ENCODE measurements at places on chromosomes 12 and 14.

- H3K27me3 ChIP-seq, result peaks cover 30% of the 10 kb centered on the region
- H3K4me1 ChIP-seq, result no peaks in the 10 kb centered on the region
- DNase-seq, result no peak
- no peak overlapping the region for H3K27ac ChIP-seq
- no peaks in the 10 kb centered on the region for H3K36me3 ChIP-seq
These were observed 107.1 kb upstream of the WSCD2 start for GRCh38 chr12:108021949-108022522.

GRCh38 chr14:78566026-78566858 is 396.1 kb downstream of the NRXN3 start:
- no peak overlapping the region for H3K27ac ChIP-seq
- H3K4me1 ChIP-seq, result peaks cover 2% of the 10 kb centered on the region
- no peaks in the 10 kb centered on the region for H3K36me3 ChIP-seq
- H3K27me3 ChIP-seq, result peaks cover 28% of the 10 kb centered on the region
- H3K4me3 ChIP-seq, result peak overlapping the region; percentile 52

DNA sequence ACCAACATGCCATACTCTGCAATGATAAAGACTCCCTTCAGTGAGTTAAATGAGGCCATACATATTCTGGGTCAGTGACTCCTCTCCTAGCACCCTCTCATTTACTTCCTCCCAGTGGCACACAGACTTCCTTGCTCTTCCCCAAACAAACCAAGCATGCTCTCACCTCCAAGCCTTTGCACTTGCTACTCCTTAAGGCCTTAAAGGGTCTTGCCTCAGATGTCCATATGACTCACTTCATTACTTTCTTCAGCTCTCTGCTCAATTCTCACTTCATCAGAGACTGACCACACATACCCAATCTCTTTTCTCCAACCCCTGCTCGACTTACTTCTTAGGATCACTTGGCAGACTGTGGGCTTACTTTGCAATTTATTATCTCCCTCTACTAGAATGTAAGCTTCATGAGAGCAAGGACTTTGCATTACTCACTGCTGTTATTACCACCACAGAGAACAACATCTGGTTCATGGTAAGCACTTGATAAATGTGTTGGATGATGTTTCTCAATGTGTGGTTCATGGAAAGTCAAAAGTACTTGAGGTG is 22.8 kb downstream of the DDX24 start:
- DNase-seq, result no peak
- H3K27me3 ChIP-seq, result no peaks in the 10 kb centered on the region
- H3K27ac ChIP-seq, result no peak overlapping the region
- H3K4me3 ChIP-seq, result no peak overlapping the region

DNA sequence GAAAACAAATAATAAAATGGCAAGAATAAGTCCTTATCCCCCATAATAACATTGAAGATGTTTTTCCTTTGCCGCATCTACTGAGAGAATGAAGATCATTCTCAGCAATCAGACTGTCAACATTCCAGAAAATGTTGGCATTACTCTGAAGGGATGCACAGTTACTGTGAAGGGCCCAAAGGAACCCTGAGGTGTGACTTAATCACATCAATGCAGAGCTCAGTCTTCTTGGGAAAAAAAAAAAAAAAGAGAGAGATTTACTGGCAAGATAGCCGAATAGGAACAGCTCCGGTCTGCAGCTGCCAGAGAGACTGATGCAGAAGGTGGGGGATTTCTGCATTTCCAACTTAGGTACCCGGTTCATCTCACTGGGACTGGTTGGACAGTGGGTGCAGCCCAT is 41.3 kb upstream of the OR6J1 start:
- no peak overlapping the region for H3K4me3 ChIP-seq
- peaks cover 4% of the 10 kb centered on the region for H3K4me1 ChIP-seq
- H3K36me3 ChIP-seq, result peaks cover 2% of the 10 kb centered on the region
- DNase-seq, result no peak
- H3K27ac ChIP-seq, result no peak overlapping the region
- H3K27me3 ChIP-seq, result peaks cover 38% of the 10 kb centered on the region

DNA sequence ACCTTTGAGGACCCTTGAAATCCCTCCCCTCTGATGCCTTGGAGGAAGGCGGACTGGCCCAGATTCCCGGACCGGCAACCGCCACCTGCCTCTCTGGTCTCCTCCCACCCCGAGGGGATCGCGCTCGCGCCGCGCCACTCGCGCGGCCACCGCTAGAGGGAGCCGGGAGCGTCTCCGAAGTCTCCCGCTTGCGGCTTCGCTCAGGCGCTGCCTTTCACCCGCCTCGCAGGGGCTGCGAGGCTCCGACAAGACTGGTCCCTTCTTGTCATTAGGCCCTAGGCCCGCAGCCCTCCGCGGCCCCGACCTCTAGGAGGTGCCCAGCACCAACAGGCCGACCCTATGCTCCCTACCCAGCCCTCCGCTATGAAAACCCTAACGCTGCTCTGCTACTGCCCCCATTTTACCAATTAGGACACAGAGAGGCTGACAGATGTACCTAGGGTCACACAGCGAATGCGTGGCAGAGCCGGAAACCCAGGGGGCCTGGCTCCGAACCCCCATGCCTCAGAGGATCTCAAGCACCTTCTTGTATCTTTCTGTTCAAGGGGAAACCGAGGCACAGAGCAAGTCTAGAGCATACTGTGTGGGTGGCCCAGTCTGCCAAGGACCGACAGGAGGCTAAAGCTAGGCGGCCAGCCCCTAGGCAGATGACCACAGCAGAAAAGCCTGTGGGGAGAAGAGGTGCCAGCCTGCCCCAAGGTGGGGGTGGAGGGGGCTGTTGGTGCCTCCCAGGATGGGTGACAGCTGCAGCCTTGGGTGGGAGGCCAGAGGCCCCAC is 21.4 kb upstream of the VSX2 start:
- H3K36me3 ChIP-seq, result no peaks in the 10 kb centered on the region

GRCh38 chr12:117347588-117347987 is 13.8 kb downstream of the NOS1 start:
- H3K36me3 ChIP-seq, result no peaks in the 10 kb centered on the region
- no peaks in the 10 kb centered on the region for H3K4me1 ChIP-seq
- no peak for DNase-seq

DNA sequence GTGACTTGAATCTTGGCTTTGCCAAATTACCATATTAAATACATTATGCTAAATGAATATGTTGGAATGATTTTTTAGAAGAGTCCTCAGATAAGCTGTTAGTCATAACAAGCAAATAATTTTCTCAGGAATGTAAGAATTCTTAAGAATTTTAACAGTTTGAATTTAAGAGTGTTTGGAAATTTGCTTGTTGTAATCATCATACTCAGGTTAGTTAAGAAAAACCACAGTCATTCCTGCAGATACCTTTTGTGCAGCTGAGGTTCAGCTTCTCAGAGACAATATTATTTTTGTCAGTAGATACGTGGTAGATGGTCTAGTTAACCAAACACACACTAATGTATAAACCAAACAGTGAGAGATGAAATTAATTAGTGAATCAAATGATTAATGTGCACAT is 8.9 kb downstream of the WNK1 start:
- H3K27ac ChIP-seq, result no peak overlapping the region
- H3K4me3 ChIP-seq, result no peak overlapping the region
- peaks cover 16% of the 10 kb centered on the region for H3K4me1 ChIP-seq
- no peaks in the 10 kb centered on the region for H3K27me3 ChIP-seq

DNA sequence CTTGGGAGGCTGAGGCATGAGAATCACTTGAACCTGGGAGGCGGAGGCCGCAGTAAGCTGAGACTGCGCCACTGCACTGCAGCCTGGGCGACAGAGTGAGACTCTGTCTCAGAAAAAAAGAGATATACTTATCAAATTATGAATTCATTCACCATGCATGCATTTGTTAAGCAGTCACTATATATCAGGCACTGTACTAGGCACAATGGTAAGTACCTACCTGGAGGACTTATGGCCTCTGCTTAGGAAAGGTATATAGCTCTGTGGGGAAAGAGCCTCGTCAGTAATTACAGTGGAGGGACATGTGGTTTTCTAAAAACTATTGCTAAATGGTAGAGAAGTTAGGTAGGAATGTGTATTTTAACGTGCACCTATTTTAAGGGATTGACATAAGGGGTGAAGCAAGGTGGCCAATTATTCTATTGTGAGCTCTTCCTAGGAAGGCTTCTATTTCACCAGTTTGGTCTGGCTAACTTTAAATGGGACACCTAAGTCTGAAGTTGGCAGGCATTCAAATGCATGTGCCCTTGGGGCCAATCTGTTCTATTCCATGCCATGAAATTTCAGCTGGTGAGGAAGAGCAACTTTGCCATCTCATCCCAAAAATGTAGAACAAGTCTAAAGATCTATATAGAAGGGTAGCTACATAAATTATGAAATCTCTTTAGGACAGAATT is 15.0 kb downstream of the TCP11L2 start:
- H3K4me3 ChIP-seq, result no peak overlapping the region
- H3K27ac ChIP-seq, result no peak overlapping the region
- no peak for DNase-seq
- peaks cover 25% of the 10 kb centered on the region for H3K36me3 ChIP-seq
- H3K4me1 ChIP-seq, result no peaks in the 10 kb centered on the region

GRCh38 chr12:33588725-33589405 is 149.2 kb upstream of the SYT10 start:
- no peaks in the 10 kb centered on the region for H3K27me3 ChIP-seq
- no peak for DNase-seq
- H3K4me3 ChIP-seq, result no peak overlapping the region
- peak overlapping the region; percentile 88 for H3K27ac ChIP-seq
- peaks cover 6% of the 10 kb centered on the region for H3K36me3 ChIP-seq
- H3K4me1 ChIP-seq, result peaks cover 38% of the 10 kb centered on the region

- H3K27me3 ChIP-seq, result no peaks in the 10 kb centered on the region
- no peaks in the 10 kb centered on the region for H3K4me1 ChIP-seq
- no peak overlapping the region for H3K27ac ChIP-seq
- DNase-seq, result no peak
These were observed 73.9 kb downstream of the ANO4 start for GRCh38 chr12:100868487-100868886.

DNA sequence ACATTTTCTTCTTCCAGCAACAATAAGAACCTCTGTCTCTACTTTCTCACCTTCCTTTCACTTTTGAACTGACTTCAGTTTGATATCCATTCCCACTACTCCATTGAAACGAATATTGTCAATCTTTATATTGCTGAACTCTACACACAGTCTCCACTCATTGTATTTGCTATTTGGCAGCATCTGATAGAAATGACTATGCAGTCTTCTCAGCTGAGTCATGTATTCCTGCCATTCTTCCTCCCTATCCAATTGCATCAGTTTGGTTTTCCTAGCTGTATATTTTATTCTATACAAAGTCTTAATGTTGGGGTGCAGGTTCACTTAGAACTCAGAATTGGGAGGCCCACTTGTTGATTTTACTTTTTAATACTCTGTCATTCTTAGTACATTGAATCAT is 107.5 kb upstream of the CPNE8 start:
- H3K4me3 ChIP-seq, result no peak overlapping the region
- H3K27ac ChIP-seq, result no peak overlapping the region
- no peak for DNase-seq
- no peaks in the 10 kb centered on the region for H3K36me3 ChIP-seq
- no peaks in the 10 kb centered on the region for H3K27me3 ChIP-seq
- no peaks in the 10 kb centered on the region for H3K4me1 ChIP-seq

GRCh38 chr12:40105265-40105514 is 691 bp downstream of the SLC2A13 start:
- peak overlapping the region; percentile 63 for H3K4me3 ChIP-seq
- H3K36me3 ChIP-seq, result no peaks in the 10 kb centered on the region
- no peak for DNase-seq
- H3K27me3 ChIP-seq, result peaks cover 10% of the 10 kb centered on the region
- peaks cover 28% of the 10 kb centered on the region for H3K4me1 ChIP-seq
- no peak overlapping the region for H3K27ac ChIP-seq

DNA sequence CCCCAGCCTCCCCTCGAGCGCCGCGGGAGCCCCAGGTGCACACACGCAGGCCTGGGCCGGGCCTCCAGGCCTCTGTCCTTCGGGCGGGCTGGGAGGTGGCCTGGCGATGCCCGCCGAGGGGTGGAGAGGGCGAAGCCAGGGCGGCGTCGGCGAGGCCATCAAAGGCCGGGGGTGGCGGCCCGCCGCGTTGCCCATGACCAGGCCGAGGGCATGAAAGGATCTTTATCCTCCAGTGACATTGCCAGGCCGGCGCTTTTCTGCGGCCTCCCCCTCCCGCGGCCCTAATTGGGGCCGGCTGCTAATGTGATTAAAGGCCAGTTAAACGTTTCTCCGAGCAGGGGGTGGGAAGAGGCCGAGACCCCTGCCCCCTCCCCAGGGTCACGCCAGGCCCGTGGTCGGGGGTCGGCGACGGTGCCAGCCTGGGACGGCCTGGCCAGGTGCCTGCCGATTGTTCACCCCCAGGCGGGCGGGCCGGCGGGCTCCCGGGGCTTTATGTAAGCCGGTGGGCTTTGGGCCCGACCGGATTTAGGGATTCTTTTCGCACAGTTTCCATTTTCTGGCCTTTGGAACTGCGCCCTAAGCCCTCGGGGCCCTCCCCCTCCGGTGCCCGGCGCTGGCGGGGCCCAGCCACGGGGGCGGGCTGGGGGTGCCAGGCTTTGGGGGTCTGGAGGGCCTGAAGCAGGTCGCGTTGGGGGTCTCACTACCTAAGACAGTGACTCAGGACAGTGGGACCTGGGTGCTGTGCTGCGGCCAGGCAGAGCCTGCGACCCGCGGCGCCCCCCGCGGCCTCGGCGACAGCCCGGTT is 103.2 kb upstream of the DIO3 start:
- no peaks in the 10 kb centered on the region for H3K36me3 ChIP-seq
- H3K4me3 ChIP-seq, result no peak overlapping the region
- H3K4me1 ChIP-seq, result peaks cover 8% of the 10 kb centered on the region
- no peak for DNase-seq
- H3K27ac ChIP-seq, result no peak overlapping the region

GRCh38 chr14:65033181-65033580 is 46.5 kb downstream of the FNTB start:
- H3K27ac ChIP-seq, result no peak overlapping the region
- no peak overlapping the region for H3K4me3 ChIP-seq
- no peak for DNase-seq

- H3K27ac ChIP-seq, result no peak overlapping the region
- H3K27me3 ChIP-seq, result peaks cover 26% of the 10 kb centered on the region
- DNase-seq, result no peak
- H3K4me1 ChIP-seq, result no peaks in the 10 kb centered on the region
- no peaks in the 10 kb centered on the region for H3K36me3 ChIP-seq
These were observed 411.0 kb upstream of the OR4E1 start for GRCh38 chr14:22084393-22085281.

- peaks cover 35% of the 10 kb centered on the region for H3K27me3 ChIP-seq
- no peak for DNase-seq
These were observed 320.0 kb downstream of the DPF3 start for GRCh38 chr14:72573725-72574417.

- H3K4me3 ChIP-seq, result no peak within 1 kb of the TSS
- no peak within 1 kb of the TSS for H3K27ac ChIP-seq
- H3K27me3 ChIP-seq, result peaks cover 52% of the 10 kb centered on the region
These were observed at the start of gene TPH2 for GRCh38 chr12:71938728-71939385. Gene TPH2, plus strand, starts transcription at chr12:71938845. Its CDS starts 142 bp downstream, at chr12:71938987.

DNA sequence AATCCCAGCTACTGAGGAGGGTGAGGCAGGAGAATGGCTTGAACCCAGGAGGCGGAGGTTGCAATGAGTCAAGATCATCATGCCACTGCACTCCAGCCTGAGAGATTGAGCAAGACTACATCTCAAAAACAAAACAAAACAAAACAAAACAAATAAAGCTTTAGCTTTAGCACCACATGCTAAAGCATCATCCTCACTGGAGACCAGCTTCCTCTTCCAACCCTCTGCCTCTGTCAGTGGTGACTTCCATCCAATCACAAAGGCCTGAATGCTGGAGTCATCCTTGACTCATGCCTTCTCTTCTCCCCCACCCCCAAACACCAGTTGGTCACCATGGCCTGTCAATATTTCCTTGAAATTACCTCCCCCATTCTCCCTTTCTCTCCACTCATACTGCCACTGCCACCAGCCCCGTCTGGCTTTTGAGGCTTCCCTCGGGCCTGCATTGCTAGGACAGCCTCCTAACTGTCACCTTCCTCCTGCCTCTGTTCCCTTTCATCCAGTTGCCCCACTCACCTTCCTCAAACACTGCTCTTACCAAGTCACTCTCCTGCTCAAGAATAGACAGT is 1.4 kb downstream of the ZNF385A start:
- no peak for DNase-seq
- peaks cover 10% of the 10 kb centered on the region for H3K36me3 ChIP-seq
- peaks cover 51% of the 10 kb centered on the region for H3K4me1 ChIP-seq
- no peak overlapping the region for H3K27ac ChIP-seq
- H3K4me3 ChIP-seq, result no peak overlapping the region

Data from mesothelial cell of epicardium (in vitro differentiated cells).